ENCODE measurements at places on chromosomes 13 and 19.

- no peak for DNase-seq
Observed at GRCh38 chr13:112143046-112143752, 76.2 kb downstream of the SOX1 start.

DNA sequence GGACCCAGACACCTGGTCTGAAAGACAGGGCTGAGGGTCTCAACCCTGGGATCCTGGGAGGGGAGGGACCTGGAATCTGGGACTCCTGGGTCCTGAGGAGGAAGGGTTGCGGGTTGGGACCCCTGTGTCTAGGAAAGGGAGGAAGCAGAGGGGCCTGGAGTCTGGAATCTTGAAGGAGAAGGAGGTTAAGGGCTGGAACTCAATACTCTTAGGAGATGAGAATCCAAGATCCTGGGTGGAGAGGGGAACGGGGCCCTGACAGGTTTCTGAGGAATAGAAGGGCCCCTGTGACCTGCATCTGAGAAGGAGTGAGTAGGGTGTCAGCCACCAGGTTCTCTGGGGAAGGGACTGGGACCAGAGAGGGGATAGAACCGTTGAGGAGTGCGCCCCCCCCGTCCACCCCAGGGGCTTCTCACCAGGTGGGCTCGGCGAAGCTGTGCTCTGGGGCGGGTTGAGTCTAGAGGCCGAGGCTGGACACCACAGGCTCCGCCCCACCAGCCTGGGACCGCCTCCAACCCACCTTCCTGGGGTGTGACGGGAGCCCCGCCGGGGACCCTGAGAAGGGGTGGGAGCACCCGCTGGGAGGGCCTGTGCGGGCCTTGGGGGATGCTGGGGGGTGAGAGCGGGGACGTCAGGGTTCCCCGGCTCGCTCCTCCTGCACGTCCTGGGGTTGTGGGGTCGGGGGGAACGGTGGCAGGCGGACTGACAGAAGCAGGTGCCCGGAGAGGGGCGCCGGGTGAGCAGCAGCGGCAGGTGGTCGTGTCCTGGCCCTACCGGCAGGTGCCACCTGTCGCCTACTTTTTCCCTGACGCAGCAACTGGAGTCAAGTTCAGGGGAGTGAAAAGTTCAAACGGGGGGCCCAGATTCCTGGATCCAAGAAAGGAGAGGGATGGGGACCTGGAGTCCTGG is at the start of gene MAMSTR:
Gene MAMSTR, minus strand, starts transcription at position 463 of the 909 bp plus-strand sequence. CDS start 694 bp downstream, outside the sequence.
- no peak for DNase-seq

DNA sequence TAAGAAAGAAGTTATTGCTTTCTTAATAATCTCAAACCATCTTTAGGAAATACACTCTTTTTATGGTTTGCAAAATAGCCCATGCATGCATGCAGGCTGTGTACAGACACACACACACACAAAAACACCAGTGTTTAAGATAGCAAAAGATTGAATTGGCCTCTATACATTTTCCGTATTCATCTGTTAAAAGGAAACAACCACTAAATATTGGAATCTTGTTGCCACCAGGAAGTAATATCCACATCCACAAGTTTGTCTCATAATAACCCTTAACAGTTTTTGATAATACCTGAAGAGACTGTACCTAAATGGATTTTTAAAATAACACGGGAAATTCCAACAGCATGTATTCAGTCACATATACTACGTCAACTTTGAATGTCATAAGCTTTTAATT is 7.3 kb upstream of the MAB21L1 start:
- DNase-seq, result no peak

GRCh38 chr19:46862974-46863632 is 2.3 kb downstream of the ARHGAP35 start:
- DNase-seq, result no peak

GRCh38 chr19:5537870-5538269 is 29.9 kb downstream of the TINCR start:
- no peak for DNase-seq

All from stimulated activated CD4-positive, alpha-beta T cell treated with anti-CD3 and anti-CD28 coated beads, Interleukin-2, amount 100 ng/mL, for 48 hours (primary cell).